ENCODE measurements at places on chromosomes 6 and 20. TPM values are rescaled to one million over a fixed set of nuclear protein-coding genes. Genes with fewer than 3 reads are reported as not detected.

SLPI gene
- total RNA-seq = not detected

ANKRD66 gene
- total RNA-seq = not detected

SCRT2 gene
- total RNA-seq = not detected

SOX18 gene
- 43.9 TPM for total RNA-seq

PAK5 gene
- not detected for total RNA-seq

MAS1 gene
- total RNA-seq = not detected

WFDC5 gene
- not detected for total RNA-seq

BTN1A1 gene
- total RNA-seq = not detected

FUT9 gene
- total RNA-seq = under 0.01 TPM

DZANK1 gene
- total RNA-seq = 0.49 TPM

TCP11 gene
- not detected for total RNA-seq

SUMO4 gene
- total RNA-seq = 0.65 TPM

SDHAF4 gene
- total RNA-seq = 2.8 TPM

LRRC1 gene
- total RNA-seq = 15.2 TPM

OR2J3 gene
- not detected for total RNA-seq
